ENCODE measurements at places on chromosomes 12 and 14.
A peak's percentile ranks its signal among the peaks of the same experiment; 100 is the strongest.

DNA sequence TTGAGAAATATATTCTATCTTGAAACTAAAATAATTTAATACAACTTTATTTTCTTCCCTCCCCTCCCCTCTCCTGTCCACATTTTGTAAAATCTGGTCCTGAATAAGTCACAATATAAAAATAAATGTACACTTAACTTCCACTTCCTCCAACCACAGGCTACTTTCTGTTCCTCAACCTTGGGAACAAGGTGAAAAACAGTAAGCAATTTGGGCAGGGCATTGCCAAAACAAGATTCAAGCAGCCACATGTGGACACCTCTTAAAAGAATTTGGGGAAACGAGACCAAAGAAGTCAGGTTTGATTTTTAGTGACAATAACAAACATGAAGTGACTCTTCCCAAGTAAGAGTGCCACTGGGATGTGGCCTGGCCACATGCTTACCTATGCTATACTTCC is 115.7 kb downstream of the PTPRQ start:
- DNase-seq = no peak

- no peak for DNase-seq
These were observed 21.8 kb downstream of the PLEKHG3 start for GRCh38 chr14:64725879-64726584.

GRCh38 chr12:71371122-71371521 is 68.5 kb upstream of the LGR5 start:
- DNase-seq = no peak

- peak; percentile 37 for DNase-seq
These were observed at the start of gene ITGA7 for GRCh38 chr12:55707841-55708694. TSS of gene ITGA7 (minus strand) at chr12:55707904. CDS start at chr12:55707682, 222 bp downstream.

DNA sequence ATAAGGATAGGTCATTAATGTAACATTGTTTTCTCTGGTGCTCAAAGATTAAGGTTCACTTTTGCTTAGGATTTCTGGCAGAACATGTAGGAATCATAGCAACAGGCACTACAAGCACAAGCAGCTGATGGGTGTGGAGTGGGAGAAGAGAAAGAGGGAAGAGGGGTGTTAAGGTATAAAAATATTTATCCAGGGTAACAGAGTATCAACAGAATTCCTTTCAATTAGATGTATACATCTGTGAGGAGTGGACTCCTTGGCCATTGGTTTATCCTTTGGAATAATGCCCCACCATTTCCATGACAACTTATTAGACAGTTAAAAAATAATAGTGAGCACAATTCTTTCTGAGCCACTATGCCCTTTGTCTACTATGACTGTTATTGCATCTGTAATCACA is 388.3 kb upstream of the DDHD1 start:
- no peak for DNase-seq

DNA sequence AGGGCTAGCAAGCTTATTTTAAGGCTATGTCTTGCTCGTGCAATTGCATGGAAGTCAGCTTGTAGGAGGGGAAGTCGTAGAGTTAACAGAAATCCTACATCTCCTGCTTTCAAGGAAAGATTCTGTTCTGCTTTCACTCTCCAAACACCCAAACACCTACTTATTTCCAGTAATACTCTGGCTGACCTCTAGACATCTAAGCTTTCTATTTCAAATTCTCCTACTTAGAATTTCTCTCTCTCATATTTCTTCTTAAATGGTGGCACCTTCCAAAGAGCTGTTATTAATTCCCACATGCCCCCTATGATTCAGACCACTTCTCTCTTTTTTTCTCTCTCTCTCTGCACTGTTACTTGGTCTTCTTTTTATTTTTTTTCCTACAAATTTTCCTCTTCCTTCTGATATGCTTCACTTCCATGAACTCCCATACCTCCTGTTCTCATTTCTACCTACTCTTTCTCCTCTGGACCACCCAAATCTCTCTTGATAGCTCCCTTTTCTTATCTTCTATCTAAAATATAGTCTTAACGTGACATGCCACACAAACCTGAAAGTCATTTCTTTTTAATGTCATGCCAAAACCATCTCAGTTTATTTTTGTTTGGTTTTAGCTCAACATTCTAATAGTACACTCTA is 90.8 kb downstream of the RPS6KA5 start:
- peak; percentile 35 for DNase-seq

- DNase-seq = no peak
These were observed 7.6 kb downstream of the SUSD6 start for GRCh38 chr14:69619012-69619411.

DNA sequence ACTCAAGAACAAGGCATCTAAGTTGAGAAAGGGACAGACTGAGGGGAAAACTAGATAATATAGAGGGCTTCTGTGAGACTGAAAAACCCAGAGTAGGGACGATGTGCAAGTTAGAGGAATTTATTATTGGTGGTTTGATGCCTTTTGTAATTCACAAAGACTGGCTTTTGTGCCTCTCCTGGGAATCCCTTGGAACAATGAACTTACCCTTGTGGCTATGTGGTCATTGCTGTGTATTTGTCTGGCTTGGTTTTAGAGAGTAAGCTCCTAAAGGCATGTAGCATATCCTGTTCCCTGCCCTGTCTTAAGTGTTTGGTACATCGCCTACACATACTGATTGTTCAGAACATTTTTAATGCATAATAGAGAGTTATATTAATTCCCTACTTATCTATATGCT is 26.6 kb downstream of the DCN start:
- no peak for DNase-seq

DNA sequence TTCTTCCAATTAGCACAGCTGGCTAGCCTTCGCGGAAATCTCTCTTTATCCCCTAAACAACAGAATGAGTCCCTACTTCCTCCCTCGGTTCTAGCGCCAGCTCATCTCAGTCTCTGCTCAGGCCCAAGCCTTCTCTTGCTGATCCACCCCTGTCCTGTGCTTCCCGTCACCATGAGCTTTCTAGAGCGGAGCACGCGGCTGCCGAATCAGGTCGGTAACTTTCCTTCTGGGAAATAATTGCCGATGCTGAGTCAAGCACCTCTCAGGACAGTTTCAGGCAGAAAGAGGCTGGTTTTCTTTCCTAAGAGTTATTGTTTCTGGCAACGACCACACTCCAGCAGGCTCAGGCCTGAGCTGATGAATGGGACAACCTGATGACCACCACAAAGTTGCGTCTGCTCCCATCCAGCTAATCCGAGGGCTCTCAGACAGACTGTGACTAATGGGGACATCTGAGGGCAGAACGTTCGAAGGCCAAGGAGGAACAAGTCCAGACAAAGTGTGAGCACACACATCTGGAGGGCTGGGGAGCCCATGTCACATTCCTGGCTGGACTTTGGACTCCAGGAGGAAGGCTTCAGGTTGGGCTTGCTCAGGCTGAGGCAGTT is 13.6 kb upstream of the GPR68 start:
- no peak for DNase-seq

DNA sequence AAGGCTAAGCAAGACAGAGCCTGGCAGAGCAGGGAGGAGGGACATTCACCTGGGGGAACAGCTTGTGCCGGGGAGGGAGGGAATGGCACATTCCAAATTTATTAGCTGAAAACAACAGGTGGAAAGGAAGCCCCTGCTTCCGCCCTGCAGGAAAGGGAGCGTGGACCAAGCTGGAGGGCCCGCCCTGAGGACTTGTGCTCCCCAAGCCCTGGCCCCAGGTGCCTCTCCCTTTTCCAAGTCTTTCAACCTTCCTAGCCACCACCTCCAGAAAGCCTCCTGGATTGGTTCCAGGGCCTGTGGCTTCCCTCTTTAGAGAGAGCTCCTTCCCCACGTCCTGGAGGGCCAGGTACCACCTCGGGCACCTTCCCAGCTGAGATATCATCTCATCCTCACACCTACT is 2.7 kb downstream of the DEGS2 start:
- no peak for DNase-seq

DNA sequence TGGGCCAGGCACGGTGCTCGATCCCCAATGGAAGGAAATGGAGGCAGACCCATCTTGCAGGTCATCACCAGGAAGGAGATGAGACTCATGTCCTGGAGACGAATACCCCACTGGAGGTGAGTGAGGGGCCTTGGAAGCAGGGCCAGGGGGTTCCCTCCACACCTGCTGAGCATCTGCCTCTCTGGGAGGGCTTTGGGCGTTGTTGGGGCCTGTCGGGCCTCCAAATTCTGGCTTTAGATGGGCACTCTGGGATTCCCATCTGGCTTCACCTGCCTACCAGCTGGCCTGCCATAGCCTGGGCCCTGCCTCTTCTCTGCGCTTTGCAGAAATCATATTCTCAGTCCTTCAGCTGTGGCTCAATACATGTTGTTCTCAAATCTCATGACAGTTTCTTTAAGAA is 13.9 kb downstream of the RTL1 start:
- no peak for DNase-seq

- no peak for DNase-seq
These were observed 12.7 kb upstream of the DNAH10 start for GRCh38 chr12:123749355-123749754.

DNA sequence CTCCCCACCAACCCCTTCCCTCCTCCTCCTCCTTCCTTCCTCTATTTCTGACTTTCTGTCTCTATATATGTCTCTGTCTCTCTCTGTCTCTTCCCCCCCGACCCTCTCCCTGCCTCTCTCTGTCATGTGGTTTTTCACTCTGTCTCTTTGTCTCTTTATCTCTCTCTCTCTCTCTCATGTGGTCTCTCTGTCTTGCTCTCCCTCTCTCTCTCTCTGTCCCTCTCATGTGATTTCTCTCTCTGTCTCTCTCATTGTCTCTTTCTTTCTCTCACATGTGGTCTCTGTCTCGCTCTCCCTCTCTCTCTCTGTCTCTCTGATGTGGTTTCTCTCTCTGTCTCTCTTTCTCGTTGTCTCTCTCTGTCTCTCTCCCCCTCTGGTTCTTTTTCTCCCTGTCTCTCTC is 59.3 kb downstream of the PHETA1 start:
- no peak for DNase-seq

DNA sequence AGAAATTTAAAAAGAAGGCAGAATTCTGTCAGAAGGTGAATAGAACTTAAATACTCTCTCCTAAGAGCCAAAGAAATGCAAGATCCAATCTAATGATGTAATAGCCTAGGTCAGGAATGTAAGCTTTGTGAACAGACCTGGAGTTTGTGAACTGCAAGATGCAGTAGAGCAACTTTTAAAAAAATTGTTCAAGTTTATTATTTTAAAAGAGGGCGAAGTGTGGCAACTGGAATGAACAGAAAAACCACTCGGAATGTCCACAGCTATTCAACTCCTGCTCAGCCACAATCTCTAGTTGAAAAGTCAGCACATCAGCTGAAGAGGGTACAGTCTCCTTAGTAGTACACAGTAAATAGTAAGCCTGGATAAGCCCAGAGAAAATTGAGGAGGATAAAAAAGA is 228.8 kb downstream of the PPFIA2 start:
- no peak for DNase-seq

- DNase-seq = no peak
These were observed 307.2 kb downstream of the ATP23 start for GRCh38 chr12:58248599-58248998.

DNA sequence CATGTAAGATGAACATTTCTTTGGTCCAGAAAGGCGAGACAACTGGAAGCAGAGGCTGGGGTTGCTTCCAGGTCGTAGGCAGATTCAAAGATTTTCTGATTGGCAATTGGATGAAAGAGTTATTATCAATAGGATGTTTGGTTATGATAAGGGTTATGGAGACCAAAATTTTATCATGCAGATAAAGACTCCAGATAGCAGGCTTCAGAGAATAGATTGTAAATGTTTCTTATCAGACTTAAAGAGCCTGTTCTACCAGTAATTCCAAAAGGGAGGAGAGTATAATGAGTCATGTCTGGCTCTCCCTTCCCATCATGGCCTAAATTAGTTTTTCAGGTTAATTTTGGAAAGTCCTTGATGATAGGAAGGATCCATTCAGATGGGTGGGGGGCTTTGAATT is 55.6 kb downstream of the C14orf39 start:
- no peak for DNase-seq

- no peak for DNase-seq
These were observed 93.5 kb upstream of the GSC start for GRCh38 chr14:94863366-94863765.

DNA sequence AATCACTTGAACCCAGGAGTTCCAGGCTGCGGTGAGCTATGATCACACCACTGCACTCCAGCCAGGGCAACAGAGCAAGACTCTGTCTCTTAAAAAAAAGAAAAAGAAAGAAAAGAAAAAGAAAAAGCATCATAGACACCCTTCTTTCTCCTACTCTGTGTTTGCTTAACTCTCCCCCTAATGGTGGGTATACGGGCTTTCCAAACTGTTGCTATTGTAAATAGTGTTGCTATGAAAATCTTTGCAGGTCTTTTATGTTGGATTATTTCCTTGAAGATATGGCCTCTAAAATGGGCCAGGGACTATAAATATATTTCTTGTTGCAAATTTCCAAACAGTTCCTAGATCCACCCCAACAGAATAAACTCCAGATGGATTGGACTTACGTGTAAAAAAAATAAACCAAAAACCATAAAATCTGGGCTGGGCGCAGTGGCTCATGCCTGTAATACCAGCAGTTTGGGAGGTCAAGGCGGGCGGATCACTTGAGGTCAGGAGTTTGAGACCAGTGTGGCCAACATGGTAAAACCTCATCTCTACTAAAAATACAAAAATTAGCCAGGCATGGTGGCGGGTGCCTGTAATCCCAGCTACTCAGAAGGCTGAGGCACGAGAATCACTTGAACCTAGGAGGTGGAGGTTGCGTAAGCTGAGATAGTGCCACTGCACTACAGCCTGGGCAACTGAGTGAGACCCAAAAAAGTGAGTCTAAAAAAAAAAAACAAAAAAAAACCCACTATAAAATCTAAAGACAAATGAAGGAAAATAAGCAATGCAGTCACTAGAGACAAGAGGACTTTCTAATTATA is 25.9 kb downstream of the NFKBIA start:
- DNase-seq = no peak

Data from CD4-positive, alpha-beta T cell treated with Interleukin-2 at 100 ng/mL for 4 hours (primary cell).